ENCODE measurements at places on chromosomes 2 and 18.

DNA sequence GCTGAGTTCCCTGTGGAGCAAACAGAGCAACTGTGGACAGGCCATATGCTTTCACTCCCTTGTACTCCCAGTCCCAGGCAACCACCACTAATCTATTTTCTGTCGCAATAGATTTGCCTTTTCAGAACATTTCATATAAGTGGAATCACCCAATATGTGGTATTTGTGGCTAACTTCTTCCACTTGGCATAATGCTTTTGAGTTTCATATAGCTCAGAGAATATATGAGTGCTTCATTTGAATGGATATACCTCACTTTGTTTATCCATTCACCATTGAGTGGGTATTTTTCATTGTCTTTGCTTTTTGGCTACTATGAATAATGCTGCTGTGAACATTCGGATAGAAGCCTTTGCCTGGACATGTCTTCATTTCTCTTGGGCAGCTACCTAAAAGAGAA lies 151.9 kb downstream of the CERS6 start:
- DNase-seq, result no peak

DNA sequence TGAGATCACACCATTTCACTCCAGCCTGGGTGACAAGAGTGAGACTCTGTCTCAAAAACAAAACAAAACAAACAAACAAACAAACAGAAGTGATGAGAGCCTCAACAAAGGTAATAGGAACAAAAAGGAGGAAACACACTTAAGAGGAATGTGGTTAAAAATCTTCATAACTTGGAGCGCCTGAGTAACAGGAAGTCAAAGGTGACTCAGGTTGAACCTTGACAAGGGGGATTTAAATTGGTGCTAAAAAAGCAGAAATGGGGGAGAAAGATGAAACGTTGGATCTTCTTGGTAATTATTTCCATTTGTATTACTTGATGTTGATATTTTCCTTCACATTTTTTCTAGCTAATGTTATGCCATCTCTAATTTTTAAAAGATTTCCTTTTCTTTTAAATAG lies 318.5 kb upstream of the TCF4 start:
- no peak for DNase-seq

GRCh38 chr2:109680523-109681297 lies 66.5 kb downstream of the SOWAHC start:
- DNase-seq, result no peak

GRCh38 chr18:59547581-59548182 lies 149.5 kb downstream of the CCBE1 start:
- DNase-seq, result no peak

DNA sequence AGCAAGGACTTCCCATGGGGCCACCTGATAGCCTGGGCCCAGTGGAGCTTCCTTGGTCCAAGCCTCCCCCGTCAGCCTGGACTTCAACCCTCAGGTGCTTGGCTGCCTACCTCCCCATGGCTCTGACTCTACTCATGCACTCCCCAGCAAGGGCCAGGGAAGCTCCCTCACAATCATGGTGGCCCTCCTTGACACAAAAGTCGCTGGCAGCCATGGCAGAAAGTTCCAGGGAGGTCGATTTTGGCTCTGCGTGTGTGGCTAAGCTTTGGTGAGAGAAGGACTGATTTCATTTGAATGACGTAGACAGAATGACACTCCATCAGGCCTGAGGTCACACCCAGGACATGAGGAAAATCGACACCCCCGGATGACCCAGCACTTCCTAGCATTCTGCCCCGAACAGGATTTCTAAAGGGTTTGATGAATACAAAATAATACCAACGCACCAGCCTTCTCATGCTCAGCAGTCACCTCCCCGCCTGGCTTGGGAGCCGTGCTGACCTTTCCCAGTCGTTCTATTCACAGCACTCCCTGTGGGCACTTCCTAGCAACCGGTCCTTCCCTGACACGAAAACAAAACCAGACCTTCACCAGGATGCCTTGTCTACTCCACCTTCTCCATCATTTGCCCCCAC lies 52.7 kb downstream of the LBH start:
- DNase-seq, result no peak

- no peak for DNase-seq
Measured at GRCh38 chr2:18848646-18849045, 259.3 kb upstream of the NT5C1B start.

GRCh38 chr18:36326771-36327170 lies 29.3 kb downstream of the FHOD3 start:
- DNase-seq, result no peak

DNA sequence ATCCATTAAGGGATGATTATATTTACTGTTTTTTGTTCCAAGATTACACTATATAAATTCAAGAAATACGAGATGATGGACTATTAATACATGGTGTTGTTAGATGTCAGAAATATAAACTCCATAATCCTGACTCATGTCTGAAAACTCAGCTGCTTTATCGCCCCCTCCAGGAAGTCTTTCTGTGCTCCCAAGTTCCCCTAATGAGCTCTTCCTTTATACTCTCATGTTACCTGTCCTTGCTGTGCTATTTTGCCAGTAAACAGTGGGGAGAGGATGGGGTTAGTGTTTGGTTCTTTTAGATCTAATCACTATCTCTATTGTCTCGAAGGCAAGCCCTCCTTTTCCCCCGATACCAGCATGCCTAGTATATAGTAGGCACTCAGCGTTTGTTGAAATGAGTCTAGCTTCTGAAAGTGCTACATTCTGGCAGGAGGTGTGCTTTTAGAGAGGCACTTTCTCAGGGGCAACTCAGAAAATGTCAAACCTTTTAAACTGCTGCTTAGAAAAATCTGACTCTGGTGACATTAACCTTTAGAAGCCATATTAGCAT lies 21.4 kb upstream of the BARD1 start:
- no peak for DNase-seq

DNA sequence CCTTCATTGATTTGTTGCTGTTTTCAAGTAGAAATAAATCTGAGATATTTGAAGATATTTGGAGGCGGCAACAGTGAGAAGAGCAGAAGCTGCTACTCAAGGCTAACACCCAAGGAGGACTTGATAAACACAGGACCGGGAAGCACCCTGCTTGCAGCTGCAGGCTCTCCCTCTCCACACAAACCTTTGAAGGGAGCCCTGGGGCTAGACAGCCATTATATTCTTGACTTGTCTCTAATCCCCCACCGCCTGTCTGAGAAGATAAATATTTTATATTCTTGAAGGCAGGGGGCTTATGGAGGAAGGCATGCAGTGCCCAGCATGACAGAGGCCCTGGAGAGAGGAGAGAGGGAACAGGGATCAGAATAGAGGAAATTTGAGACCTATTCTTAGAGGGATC lies 50.9 kb upstream of the SMAD2 start:
- no peak for DNase-seq

- no peak for DNase-seq
Measured at GRCh38 chr2:157264099-157264498, 6.6 kb downstream of the GALNT5 start.

DNA sequence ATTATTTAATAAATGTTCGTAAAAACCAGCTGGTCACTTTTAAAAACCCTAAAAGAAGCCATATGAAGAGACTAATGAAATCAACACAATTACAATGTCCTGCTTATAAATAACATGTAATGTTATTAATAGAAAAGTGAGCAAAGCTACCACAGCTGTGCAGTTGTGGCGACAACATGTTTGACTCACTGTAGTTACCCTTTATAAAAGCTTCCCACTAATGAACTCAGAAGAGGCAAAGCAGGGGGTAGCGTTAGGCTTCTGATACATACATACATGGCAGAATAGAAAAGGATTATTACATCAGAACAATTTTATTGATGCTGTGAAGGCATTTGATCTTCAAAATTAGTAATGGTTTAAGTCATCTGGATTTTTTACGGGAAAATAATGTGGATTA lies 219.7 kb downstream of the SLC4A10 start:
- DNase-seq, result no peak

DNA sequence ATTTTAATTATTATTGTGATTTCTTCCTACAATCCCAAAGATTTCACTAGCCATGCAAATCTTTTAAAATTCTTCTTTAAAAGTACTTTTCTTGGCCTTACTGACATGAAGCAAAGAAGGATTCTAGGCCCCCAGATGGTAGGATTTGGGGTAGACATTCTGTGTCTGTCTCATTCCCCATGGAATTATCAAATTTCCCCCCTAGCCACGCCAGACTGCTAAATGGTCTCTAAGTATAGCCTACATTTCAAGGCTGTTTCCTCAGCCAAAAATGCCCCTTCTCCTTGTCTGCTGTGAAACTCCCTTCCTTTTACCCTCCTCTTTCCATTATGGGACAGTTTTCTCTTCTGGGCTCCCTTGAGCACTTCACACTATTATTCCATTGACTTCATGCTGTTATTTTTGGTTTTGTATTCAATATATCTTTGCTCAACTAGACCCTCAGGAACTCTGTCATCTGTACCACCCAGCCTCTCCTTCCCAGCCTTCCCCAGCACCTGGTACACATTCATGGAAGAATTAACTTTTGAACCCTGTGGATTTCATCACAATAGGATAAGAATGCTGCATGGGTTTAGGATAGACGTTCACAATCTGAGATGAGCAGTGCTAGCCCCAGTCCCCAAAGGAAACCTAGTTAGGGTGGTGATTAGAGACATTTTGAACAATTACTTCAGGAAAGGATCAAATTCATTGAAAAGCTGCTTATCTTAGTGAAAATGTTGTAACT lies 21.5 kb upstream of the CYP1B1 start:
- no peak for DNase-seq

DNA sequence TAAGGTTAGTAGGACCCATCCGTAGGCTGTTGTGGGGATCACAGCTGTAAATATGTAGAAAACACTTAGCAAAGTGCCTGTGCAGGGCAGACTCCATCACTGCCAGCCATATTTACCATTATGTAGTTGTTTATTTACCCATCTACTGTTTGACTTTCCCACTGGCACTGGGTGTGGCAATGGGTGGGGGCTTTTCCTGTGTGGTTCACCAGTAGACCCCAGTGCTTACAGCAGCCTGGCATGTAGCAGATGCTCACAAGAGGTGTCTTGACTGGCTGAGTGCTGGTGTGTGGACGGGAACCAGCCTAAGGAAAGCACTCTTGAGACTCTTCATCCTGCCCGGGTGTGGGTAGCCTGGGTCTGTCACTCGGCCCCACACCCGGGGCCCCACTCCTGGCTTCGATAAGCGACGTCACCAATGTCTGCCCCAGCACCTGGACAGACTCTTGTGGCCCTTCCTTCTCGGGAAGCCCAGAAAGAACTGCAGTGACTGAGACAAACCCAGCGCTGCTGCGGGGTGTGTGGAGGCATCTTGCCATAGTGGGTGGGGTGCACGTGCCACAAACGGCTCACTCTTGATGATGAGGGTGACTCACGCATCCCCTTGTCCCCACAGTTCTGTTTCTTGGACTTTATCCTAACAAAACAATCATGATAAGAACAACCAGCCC lies 78.3 kb downstream of the HDAC4 start:
- DNase-seq, result no peak

GRCh38 chr2:148110184-148110583 lies 89.3 kb downstream of the MBD5 start:
- DNase-seq, result no peak

- no peak for DNase-seq
Measured at GRCh38 chr2:57696016-57696415, 350.6 kb upstream of the VRK2 start.

DNA sequence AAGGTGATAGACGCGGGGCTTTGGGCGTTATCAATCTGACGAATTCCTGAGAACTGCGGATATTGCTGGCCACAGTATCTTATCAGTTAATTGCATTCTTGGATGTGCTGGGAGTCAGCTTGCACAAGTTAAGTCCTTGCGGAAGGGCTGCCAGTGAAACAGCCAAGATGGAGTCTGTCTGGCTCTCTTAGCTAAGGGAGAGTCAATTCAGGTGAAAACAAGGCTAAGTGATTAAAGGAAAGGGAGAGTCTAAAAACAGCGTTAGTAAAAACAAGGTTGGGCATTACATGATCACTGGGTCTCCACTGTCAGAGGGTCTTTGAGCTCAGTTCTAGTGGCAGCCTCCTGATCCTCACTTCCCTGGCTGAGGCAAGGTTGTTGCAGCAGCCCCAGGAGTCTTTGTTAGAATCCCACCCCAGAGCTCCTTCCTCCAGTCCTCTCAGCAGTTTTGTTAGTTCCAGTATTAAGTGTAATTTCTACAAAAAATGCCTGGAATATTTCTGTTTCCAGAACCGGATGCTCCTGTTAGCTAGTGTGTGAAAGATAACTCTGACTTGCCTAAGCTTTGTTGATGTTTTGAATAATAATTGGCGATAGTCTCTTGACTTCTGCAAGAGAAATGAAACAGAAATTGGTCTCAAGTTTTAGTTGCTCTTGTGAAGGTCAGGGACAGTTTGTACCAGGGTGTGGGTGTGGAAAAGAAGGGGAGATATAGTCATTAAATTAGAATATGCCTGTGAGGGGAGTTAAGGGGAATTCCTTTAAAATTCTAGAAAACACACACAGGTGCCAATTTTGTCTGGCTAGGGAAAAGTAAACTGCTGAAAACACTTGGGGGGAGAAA lies 10.6 kb downstream of the CFLAR start:
- no peak for DNase-seq

GRCh38 chr2:104690255-104690984 lies 163.5 kb upstream of the POU3F3 start:
- no peak for DNase-seq

- no peak for DNase-seq
Measured at GRCh38 chr2:71851094-71851750, 296.4 kb downstream of the CYP26B1 start.

DNA sequence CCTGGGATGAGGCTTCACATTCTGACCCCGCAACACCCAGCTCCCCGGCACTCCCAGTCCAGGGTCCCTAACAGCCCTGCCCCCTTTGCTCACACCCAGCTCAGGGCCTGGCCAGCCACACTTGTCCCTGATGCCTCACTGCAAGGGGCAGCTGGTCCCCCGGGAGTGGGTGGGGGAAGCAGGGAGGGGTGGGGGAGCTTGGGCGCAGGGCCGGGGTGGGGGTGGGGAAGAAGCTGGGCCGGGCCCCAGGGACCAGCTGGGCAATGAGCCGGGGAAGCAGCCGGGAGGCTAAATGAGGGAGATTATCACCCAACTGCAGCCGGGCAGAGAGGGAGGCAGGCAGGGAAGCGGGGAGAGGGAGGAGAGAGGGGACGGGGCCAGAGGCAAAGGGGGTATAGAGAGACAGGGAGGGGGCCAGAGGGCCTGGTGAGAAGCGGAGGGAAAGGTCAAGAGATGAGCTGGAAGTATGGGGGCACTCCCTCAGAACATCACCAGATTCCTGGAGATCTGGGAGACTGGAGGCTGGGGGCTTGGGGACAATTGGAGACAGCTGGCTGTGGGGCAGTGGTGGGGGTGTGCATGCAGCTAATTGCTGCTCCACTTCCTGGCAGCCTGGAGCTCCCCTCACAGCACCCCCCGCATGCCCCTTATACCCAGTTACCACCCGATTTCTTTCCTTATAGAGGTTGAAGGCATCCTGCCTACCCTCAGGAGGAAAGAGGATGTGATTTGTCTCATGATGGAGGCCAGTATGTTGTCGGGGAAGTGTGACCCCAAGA lies 2.5 kb upstream of the ASIC4 start:
- DNase-seq, result no peak

GRCh38 chr2:208175069-208175839 lies 11.9 kb upstream of the CRYGA start:
- peak; percentile 4 for DNase-seq

- DNase-seq, result no peak
Measured at GRCh38 chr18:12036201-12036751, 55.0 kb downstream of the IMPA2 start.
